ENCODE measurements at places on chromosomes 7 and 10.
A peak's percentile ranks its signal among the peaks of the same experiment; 100 is the strongest.

- no peak for DNase-seq
These were observed 55.3 kb downstream of the NEURL1 start for GRCh38 chr10:103548581-103549348.

- no peak for DNase-seq
These were observed 10.3 kb upstream of the ANKRD1 start for GRCh38 chr10:90930971-90931871.

GRCh38 chr7:55325371-55325792 is 39.8 kb upstream of the LANCL2 start:
- no peak for DNase-seq

GRCh38 chr7:87806150-87806549 is 70.0 kb downstream of the SLC25A40 start:
- no peak for DNase-seq

- no peak for DNase-seq
These were observed 235.9 kb downstream of the FOXP2 start for GRCh38 chr7:114650491-114650890.

DNA sequence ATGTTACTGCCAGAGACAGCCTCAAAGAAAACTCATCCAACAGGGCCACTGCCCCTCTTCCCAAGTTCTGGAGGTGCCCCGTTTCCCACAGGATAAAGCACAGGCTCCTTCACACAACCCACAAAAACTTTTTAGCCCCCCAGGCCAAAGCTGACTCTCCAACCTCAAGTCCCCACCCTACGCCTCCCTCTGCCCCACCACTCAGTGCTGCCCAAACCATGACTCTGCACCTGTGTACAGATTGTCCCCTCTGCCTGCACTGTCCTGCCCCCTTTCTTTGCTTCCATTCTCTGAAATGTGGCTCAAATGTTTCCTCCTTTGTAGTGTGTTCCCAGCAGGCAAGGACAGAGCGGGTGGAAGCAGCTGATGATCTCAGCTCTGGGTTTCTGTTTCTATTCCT is 284.0 kb downstream of the GRID1 start:
- no peak for DNase-seq

DNA sequence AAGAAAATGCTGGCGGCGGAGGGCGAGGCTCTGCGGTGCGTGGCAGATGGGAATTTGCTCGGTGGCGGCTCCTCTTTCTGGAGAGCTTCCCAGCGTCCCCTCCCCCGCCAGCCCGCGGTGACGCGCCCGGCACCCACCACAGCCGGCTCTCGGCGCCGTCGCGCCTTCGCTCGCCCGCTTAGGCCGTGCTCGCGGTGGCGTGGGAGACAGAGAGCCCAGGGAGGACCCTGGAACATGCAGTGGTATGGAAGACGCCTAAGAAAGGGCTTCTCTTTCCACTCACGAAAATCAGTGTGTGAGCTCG is 576 bp upstream of the CSGALNACT2 start:
- no peak for DNase-seq

- no peak for DNase-seq
These were observed 280.9 kb upstream of the AKR1E2 start for GRCh38 chr10:4545062-4545461.

GRCh38 chr10:104119996-104120395 is 2.0 kb upstream of the SFR1 start:
- DNase-seq = no peak

- no peak for DNase-seq
These were observed 208.6 kb downstream of the ZNF365 start for GRCh38 chr10:62582804-62583208.

GRCh38 chr7:102866535-102867215 is 46.1 kb upstream of the LRRC17 start:
- no peak for DNase-seq

DNA sequence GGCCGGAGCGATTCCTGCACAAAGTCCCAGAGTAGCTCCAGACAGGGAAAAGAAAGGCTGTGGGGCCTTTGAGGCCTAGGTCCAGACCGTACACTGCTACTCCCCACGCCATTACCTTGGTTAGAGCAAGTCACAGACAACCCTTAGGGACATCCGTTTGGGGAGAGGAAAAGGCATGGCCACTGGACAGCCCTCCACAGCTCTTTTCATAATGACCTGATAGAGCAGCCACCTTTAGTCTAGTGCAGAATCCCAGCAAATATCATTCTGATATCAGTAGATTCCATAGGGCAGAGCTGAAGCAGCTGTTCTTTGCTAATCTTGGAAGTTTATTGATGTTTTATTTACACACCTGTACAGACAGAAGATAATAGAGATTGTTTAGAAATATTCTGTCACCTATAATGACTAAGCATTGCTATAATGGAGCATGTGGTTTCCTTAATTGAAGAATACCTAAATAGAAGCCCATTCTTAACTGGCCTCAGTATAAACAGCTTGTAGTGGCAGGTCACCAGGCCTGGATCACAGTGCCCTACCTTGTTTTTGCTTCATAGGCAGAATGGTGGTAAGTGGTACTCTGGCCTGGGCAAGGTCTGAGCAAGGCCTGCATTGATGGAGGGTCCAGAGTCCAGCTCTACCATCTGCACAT is 27.9 kb downstream of the OGDH start:
- DNase-seq = no peak

GRCh38 chr7:55588379-55588699 is 16.0 kb upstream of the VOPP1 start:
- no peak for DNase-seq

DNA sequence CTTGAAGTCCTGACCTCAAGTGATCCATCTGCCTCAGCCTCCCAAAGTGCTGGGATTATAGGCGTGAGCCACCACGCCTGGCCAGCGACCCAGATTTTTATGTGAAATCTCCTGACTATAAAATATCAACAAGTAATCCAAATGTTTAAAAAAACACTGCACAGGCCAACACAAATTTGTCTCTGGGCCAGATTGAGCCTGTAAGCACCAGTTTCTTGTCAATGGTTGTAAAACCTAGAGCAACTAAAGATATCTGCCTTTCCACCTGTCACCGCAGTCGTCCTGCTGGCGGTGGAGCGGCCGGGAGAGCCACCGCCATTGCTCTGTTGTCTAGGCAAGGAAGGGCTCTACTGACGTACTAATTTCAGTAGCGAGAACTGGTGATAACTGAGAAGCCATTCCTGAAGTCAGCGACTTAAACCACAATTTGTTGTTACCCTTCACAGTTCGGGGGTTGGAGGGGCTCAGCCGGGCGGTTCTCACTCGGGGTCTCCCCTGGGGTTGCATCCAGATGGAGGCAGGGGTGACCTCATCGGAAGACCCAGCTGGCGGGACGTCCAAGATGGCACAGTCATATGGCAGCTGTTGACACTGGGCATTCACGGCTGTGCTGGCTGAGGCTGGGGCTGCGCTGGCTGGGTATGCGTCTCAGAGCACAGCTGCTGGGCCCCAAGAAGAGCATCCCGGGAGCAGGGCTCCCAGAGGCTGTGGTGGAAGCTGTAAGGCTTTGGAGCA is 55.2 kb upstream of the PDGFA start:
- no peak for DNase-seq

DNA sequence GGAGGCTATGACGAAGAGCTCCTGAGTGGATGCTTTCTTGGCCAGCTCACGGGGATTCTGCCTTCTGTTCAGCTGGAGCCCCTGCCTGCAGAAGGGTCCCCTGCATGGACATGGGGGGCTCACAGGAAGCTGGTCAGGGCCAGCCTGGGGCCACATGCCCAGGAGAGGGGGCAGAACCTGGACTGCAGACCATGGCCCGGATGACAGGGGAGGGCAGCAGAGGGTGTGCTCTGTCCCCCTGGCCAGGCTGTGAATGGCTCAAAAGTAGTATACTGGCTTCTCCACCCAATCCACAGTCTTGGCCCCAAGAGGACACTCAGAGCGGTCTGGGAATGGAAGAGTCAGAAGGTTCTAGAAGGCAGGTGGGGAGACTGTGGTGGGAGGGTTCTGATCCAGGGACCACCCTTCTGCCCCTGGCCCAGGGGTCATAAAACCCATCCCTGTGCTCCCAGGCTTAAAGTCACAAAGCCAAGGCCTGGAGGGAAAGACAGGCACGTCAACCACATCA is 40.3 kb downstream of the PPIF start:
- no peak for DNase-seq

- no peak for DNase-seq
These were observed 61.4 kb downstream of the CPED1 start for GRCh38 chr7:121049897-121050296.

DNA sequence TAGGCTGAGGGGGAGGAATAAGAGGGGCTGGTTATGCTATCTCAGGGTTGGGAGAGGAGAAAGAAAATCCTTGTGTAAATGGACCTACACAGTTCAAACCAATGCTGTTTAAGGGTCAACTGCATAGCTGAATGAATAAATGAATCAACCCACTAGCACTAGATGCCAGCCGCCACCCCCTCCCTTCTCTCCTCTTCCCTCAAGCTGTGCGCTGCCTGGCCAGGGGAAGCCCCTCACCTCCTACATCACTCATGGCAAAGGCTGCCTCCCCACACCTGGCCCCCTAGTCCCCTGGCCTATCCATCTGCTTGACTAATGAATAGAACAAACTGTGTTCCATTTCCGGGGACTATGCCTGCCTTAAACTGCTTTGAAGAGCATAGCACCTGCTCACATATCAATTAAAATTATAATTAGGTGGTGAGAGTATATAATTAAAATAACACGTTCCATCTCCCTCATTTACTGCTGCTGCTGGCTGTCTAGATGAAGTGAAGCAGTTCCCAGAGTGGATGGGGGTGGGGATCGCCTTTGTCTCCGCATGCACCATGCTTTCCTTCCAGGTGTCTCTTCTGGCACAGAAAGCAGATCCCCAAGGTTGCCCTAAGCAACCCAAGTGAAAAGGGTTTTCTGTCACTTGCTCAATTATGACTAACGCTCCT is 32.6 kb downstream of the GRID1 start:
- no peak for DNase-seq

- no peak for DNase-seq
These were observed 104.4 kb upstream of the FAM3C start for GRCh38 chr7:121500360-121501058.

DNA sequence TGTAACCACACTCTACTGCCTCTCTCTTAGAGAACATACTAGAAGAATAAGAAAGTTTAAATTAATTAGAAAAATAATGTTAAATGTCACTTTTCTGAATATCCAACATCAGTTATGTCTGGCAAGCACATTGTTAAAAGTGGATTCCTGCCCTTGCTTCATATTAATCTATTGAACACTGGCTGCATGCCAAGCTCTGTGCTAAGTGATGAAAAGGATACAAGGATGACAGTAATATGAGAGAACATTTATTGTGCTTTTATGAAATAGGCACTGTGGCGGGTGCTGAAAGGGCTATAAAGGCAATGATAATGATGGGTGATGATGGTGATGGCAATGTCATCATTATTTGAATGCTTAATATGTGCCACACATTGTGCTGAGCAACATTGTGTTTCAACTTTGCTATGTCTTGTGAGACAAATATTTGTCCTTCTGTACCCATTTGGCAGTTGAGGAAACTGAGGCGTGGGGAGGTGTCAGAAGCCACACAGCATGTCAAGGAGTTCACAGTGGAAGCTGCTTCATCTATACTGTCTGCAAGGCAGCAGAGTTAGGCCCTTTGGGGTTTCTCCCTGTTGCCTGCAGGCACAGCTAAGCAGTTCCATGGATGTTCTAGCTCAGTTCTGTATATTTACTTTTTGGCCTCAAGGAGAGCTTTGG is 64.2 kb upstream of the RAPGEF5 start:
- no peak for DNase-seq

- DNase-seq = no peak
These were observed 259.6 kb upstream of the POM121L12 start for GRCh38 chr7:52775876-52776275.

GRCh38 chr7:1810961-1811849 is 141.1 kb downstream of the ELFN1 start:
- no peak for DNase-seq

DNA sequence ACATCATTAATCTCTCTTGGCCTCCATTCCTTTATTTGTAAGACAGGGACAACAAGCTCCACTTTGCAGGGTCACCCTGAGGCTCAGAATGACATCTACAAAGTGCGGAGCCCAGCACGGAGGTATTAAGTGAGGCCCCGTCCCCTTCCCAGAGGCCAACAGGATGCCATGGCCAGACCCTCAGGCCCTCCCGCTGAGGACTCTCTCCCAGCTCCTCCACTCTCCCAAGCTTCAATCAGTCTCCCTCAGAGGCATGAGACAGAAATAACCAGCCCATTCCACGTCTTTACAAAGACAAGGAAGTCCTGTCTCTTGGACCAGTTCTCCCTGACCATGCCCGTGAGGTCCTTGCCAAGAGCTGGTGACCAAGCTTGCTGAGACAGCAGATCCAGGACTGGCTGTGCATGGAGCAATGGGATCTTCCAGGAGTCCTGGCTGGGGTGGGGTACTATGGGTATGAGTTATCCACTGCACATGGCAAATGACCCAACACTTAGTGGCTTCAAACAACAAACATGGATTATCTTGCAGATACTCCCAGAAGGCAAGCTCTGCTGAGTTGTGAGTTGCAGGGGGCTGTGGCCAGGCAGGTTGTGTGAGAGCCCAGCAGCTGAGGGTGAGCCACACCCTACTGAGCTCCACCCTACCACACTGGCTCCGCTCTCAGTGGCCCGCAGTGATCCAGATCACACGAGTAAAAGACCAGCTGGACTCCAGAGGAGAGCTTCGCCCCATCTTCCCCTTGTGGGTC is 4.3 kb upstream of the PPIF start:
- no peak for DNase-seq

DNA sequence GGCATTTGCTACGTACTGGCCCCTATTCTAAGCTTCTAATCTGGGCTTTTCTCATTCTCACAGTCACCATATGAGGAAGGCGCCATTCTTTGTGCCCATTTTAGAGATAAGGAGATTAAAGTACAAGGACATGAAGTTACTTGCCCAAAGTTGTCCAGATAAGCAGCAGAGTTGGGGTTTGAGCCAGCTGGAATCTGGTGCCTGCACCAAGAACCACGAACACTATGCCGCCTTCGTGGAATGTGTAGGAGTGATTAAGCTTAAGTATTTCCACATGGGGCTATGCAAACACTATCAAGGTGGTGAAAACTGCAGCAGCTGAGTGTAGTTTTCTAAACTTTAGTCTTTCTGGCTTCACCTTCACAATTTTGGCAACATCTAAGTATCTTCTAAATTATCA is 342.7 kb upstream of the ETV1 start:
- DNase-seq = no peak

DNA sequence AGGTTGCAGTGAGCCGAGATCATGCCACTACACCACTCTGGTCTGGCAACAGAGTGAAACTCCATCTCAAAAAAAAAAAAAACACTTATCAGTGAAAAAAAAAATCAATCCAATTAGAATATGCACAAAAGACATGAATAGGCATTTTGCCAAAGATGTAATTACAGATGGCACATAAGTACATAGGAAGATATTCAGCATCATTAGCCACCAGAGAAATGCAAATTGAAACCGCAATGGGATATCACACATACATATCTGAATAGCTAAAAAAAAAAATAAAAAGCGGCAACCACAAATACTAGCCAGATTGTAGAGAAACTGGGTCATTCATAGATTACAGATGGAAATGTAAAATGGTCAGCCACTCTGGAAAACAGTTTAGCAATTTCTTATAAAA is 1310.8 kb downstream of the XPNPEP1 start:
- DNase-seq = no peak

- DNase-seq = no peak
These were observed 6.2 kb upstream of the USP54 start for GRCh38 chr10:73597346-73597745.

GRCh38 chr10:13074563-13075451 is 25.2 kb upstream of the OPTN start:
- peak; percentile 12 for DNase-seq
